CD4-positive, alpha-beta T cell treated with Interleukin-4 for 4 hours (primary cell): ENCODE measurements at places on chromosomes 16 and 17.

GRCh38 chr17:6706996-6707395, 6.2 kb downstream of the SLC13A5 start:
- DNase-seq, result no peak

GRCh38 chr17:82863383-82863940, 23.6 kb upstream of the ZNF750 start:
- no peak for DNase-seq

DNA sequence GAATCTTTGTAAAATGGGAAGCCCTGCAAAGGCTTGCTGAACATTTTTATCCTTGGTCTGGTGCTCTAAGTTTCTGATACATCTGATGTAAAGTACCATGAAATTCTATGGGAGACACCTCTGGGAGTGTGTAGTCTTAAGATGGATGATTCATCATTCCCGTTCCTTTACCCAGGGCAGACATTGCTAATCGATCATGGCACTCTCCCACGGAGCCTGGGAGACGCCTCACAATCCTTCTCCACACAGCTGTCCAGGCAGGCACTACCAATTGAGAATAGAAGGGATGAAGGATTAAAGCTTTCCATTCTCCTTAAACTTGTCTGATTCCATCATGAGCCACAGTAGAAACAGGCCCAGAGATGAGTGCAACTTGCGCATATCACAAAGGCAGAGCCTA, 144.8 kb downstream of the GSG1L start:
- no peak for DNase-seq

DNA sequence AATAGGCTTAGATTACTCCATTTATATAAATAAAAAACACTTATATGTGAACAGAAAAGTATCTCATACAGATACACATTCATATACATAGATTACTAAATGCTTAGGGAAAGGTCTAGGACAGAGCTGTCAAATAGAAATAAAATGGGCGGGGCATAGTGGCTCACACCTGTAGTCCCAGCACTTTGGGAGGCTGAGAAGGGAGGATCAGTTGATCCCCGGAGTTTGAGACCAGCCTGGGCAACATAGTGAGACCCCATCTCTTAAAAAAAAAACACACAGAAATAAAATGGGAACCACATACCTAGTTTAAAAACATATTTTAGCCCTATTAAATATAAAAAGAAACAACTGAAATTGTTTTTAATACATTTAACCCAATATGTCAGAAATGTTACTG, 58.9 kb downstream of the CFDP1 start:
- no peak for DNase-seq

DNA sequence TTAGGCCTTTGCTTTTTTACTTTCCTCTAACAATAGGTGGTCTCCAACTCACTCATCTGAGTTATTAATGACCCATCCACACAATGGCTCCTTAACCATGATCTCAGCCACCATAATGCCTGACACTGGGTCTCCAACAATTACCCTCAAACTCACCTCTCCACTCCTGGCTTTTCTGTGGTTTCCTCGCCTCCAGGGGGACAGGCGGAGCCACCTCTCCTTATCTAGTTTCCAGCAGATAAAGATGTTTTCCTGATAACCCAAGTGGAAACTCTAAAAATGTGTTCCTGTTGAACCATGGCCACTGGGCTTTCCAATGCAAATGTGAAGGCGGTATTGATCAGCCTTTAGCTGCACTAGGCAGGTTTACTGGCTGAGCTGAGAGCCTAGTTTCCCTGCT, 9.4 kb upstream of the NOL11 start:
- no peak for DNase-seq

DNA sequence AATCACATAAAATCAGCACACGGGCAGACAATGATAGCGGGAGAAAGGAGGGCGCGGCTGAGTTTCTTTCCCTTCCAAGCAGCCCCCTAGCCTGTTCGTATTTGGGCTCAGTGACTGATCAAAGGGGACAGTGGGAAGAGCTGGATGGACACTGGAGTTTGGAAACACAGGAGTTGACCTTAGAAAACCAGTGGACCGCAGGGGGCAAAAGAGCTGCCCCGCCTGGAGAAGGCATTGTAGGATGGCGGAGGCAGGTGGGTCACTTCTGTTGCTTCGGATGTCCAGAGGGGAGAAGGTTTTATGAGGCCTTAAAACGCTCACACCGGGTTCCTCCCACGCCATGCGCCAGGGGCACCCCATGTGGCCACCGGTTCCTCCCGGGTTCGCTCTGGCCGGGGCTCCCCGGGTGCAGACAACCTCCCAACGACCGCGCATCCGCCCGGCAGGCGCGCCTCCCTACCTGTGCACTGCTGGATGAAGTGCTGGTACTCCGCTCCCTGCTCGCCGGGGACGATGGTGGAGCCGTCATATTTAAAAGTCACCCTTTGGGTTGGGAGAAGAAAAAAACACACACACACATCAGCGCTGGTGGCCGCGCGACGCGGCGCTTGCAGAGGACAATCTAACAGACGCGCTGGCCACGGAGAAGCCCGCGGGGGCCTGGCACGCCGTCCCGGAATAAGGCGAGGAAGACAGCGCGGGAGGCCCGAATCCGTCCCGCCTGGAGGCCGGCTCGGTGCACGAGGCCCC, 662 bp downstream of the COTL1 start:
- DNase-seq, result no peak
